ENCODE measurements at places on chromosomes 4 and X.

GRCh38 chr4:41154814-41155177, 59.5 kb downstream of the APBB2 start:
- DNase-seq: no peak

GRCh38 chr4:56215141-56215783, 172.0 kb downstream of the AASDH start:
- no peak for DNase-seq

GRCh38 chrX:99857455-99857854, 552.6 kb downstream of the PCDH19 start:
- DNase-seq: no peak

GRCh38 chr4:94442251-94442650, 9.5 kb upstream of the PDLIM5 start:
- no peak for DNase-seq

GRCh38 chrX:20309806-20310205, 43.1 kb upstream of the RPS6KA3 start:
- peak; percentile 44 for DNase-seq

- peak; percentile 50 for DNase-seq
These were observed 20.5 kb downstream of the HADH start for GRCh38 chr4:108010167-108010566.

DNA sequence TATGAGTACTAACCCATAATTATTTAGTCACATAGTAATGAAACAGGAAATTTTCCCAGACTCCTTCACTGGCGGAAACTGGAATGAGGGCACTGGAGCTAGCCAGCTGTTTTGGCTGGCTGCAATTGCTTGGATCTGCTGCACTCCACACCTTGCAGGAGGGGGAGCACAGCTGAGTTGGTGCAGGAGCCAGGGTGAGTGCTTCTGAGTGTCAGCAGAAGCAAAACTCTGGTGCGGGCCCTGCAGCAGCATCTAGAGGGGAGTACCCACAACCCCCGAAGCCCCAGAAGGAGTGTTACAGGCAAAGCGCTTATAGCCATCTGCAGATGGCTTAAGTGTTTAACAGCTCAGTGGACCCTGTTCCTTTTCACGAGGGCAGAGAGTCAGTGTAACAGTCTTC, 96.1 kb downstream of the RPA4 start:
- no peak for DNase-seq

GRCh38 chr4:126661194-126661593, 971.6 kb upstream of the INTU start:
- no peak for DNase-seq

- peak; percentile 83 for DNase-seq
These were observed 34.1 kb upstream of the GAB1 start for GRCh38 chr4:143302536-143302935.

GRCh38 chrX:136228839-136229207, 22.4 kb downstream of the MAP7D3 start:
- no peak for DNase-seq

GRCh38 chrX:137172317-137172948, 138.6 kb upstream of the GPR101 start:
- DNase-seq: no peak

DNA sequence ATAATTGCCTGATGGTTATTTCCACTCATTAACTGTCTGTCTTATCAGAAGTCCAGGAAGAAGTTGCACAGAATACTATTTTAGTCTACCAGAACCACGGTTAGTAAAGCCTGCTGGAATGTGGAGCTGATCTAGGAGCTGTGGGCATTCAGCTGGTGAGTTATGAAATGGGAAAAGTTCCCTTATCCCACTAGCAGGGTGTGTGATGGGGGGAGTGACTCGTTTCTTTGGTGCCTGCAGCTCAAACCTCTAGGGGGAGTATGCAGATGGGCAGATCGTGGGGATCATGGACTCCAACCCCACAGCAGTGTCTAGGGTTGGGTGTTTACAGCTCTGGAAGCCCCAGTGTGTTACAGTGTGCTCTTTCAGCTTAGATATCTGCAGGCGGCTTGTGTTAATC, 305.7 kb upstream of the BOD1L1 start:
- no peak for DNase-seq

- DNase-seq: no peak
These were observed 5.7 kb downstream of the ACOT9 start for GRCh38 chrX:23737413-23737812.

DNA sequence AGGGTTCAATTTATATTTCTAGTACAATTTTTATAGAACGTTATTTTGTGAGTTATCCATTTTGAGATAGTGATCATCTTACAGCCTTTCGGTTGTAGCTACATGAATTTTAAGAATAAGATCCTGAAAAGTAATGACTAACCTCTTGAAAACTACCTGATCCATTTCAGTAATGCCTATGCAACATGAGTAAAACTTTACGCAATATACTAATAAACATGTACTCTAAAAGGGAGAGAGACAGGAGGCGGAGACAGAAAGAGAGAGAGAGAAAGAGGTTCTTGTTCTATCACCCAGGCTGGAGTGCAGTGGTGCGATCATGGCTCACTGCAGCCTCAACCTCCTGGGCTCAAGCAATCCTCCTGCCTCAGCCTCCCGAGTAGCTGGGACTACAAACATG, 816.1 kb downstream of the CCSER1 start:
- no peak for DNase-seq

GRCh38 chr4:10098780-10099160, 17.8 kb downstream of the WDR1 start:
- no peak for DNase-seq

- no peak for DNase-seq
These were observed 31.1 kb downstream of the METTL14 start for GRCh38 chr4:118716304-118716703.

DNA sequence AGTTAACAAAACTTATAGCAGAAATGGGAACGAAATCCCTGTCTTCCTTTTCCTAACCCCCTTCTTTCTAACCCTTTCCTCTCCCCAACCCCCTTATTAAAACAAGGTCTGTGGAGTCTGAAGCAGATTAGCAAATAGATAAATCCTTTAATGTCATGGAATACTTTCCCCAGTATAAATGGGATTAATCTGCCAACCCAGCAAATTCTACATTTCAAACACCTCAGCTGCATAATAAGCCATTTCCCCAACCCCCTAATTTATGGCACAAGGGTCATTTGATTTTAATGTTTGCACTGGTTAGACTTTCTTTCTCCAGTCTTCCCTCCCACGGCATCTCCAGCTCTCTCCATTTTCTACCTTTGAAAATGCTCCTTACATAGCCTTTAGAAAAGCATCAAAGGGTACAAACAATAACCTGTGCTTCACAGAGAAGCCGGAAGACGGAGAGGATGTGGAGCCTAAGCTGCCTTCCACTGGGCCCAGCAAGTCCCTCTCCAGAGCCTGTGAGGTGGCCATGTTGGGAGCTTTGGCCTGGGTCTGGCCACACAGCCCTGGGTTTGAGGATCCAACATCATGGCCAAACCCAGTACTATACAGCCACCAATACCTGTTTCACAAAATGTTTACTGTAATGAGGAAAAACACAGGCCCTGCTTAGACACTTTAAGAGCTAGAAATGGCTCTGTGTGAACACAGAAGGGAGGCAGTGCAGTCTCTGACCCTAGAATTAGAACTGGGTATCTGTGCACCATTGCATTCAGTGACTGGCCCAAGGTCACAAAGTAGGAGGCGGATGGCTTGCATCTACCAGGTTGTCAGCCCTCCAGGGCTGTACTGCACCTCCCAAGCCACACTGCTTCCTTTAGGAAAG, 56.9 kb upstream of the SPRY1 start:
- DNase-seq: no peak

DNA sequence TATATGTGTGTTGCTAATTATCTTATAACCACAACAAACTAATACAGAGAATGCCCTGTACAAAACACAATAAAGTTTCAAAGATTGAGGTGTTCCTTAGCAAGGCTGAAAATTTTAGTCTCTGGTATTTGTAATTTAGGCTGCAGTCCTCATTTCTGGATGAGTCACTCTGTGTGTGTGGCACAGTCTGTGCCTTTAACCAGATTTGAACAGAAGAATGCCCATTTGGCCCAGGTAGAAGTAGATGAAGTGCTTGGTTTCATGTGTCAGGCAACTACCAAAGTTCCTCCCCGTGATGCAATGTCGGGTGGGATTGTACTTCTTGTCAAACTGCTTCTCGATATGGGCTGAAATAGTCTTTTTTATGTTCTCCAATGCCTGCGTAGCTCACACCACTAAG, 91.6 kb upstream of the H2AZ1 start:
- DNase-seq: no peak

DNA sequence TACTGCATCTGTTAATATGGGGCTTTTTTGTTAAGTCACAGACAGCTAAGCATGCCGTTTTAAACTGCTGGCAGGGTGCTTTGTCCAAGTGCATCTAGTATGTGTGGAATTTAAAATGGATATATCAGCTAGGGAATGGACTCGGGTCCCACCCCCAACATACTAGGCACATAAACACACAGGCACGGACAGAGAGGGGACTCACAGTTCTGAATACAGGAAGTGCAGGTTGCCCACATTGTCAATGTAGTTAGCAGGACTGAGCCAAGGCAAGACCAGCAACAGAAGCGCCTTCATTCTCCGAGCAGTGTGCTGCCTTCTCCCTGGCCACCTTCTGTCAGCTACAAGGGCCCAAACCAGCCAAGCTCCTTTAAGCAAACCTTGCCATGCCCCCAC, 33.6 kb downstream of the LNX1 start:
- DNase-seq: no peak

DNA sequence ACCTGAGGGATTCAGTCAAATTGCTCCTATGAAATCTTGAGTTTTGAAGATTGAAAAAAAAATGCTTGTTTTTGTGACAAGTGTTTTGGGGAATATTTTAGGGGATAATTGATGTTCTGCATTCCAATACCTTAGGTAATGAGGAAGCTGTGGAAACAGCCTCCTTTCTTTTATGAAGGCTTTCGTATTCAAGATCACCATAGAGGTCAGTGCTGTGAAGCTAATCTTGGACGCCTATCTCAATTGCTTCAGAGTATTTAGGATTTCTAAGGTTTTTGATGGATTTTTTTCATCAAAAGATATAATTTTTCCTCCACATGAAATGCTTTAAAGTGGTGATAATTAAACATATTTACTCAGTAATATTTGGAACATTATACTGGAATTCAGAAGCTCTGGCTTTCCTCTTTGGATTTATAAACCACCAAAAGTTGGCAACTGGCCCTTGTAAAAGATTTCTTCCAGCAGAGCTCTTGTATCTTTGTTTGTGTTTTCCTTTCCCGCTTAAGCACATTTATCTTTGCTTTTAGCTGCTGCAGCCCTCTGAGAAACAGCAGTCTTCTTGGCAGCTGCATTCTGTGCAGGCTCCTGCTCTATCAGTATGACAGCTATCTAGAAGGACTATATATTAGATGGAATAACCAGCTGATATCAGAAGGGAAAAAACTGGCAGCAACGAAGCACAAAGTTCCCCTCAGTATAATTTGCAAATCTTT, 63.7 kb downstream of the HMGB2 start:
- peak; percentile 13 for DNase-seq

GRCh38 chr4:4428966-4429875, 42.3 kb downstream of the NSG1 start:
- DNase-seq: no peak

DNA sequence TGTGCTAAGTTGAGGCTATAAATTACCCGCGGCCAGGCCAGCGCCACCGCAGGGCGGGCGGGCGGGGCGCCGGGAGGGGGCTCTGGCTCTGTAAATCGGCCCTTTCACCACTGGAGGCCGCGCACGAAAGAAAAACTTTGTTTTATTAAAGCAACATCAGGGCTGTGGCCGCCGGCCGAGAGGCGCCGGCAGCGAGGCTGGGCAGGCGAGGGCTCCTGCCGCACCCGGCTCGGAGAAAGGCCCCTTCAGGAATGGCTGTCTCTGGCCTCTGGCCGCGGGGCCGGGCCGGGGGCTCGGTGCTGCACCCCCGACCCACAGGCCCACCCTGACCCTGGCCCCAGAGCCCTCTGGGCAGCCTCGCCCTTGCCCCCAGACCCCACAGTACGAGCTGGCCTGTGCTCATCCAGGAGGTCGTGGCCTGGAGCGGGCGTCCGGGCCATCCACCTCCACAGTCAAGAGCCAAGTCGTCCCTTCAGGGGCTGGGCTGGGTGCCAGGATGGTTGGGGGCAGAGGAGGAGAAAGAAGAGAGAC, 29.5 kb upstream of the FGFR3 start:
- no peak for DNase-seq

DNA sequence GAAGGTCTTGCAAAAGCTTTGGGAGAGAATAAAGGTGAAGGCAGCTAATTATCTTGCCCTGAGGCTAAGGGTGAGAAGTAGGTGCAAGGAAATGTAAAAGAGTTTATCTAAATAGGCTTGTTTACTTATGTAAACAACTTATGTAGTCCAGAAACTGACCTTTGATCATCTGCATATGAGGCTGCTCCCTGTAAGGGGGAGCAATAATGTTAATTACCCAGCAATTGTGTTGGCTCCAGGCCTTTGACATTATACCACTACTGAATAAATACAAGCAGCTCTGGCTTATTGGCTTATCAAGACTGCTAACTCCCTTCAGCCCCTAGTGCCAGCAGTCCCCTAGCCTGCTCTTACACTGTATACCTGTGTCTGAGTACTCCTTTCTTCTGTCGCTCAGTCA, 303.7 kb upstream of the GNPDA2 start:
- no peak for DNase-seq

DNA sequence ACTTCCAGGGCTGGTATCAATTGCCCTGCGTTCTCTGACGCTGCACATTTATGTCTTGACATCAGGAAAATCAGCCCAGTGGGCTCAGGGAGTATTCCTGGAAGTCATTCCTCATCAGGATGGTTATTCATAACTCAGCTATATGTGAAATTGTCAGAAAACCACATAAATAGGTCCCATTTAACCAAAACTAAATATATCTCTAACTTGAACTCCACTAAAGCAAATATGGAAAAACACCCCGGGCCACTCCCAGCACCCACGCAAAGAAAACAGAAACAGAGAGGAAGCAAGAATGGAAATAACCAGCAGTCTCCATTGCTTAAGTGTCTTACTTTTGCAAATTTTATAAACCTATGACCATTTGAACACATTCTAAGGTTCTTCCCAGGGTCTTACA, 112.0 kb downstream of the IRF2 start:
- DNase-seq: no peak

- DNase-seq: no peak
These were observed 38.8 kb upstream of the MAD2L1 start for GRCh38 chr4:120105472-120105871.

DNA sequence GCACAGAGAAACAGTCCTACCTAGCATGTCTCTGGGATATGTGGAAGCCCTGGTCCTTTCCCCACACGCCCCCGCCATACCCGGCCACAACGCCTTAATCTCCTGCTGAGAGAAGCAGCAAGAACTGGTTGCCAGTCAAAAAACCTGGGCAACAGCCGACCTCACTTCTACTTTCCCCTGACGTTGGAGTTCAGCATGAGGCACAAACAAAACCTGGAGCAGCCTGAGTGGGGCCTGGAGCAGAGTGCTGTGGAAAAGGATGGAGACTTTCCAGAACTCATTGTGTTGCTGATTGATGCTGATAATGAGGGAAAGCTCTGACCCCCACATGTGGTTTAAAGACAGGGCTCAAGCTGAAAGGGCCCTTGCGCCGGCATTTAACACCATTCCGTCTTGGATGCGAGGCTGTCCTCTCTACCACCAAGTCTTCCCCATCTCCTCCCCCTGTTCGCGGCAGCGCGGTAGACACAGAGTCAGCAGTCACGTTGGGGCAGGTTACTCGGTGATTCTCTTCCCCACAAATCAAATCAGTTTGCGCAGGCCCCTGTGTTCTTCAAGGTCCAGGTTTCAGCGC, 666 bp downstream of the CCDC158 start:
- DNase-seq: no peak
